Cerebellum (tissue), 4 donors: ENCODE measurements at places on chromosomes 1 and 21.
A peak's percentile ranks its signal among the peaks of the same experiment; 100 is the strongest.

- DNase-seq, result no peak
Observed at GRCh38 chr1:98373056-98373455, 288.5 kb upstream of the SNX7 start.

GRCh38 chr1:203453016-203453415 is 22.6 kb upstream of the PRELP start:
- DNase-seq, result no peak

DNA sequence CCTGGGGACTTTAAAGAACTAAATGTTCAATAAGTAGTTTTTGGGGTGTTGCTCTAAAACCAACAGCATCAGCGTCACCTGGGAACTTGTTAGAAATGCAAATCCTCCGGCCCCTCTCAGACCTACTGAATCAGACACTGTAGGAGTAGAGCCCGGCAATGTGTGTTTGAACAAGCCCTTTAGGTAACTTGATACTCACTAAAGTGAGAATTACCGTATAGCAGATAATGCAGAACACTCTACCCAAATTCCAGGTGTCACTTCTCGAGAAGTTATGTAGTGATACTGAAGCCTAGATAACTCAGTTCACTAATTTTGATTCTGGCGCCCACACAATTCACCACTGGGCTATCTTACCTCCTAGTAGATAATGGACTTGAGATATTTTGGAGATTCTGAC is 3.7 kb upstream of the DPT start:
- no peak for DNase-seq

GRCh38 chr1:10561955-10562354 is 87.2 kb downstream of the PEX14 start:
- no peak for DNase-seq

- DNase-seq, result no peak
Observed at GRCh38 chr1:231949277-231950091, 322.9 kb downstream of the DISC1 start.

GRCh38 chr1:186026946-186027345 is 292.8 kb downstream of the HMCN1 start:
- no peak for DNase-seq

DNA sequence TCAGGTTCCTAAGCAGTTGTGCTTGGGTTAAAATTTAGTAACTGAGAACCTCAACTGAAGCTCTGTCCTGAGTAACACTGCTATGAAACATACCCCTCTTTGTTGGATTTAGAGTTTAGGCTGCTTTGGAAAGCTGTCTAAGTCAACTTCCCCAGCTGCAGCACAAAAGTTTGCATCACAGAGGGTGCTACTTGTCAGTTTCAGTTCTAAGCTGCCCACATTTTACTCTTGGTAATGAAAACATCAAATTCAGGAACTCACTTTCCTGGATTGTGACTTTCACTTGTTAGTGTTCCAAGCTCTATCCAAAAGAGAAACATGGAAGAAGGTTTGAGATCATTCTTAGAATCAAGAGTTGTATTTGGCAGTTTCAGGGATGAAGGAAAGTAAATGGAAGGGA is 191.7 kb upstream of the NFIA start:
- DNase-seq, result no peak

GRCh38 chr21:29307718-29308455 is 9.2 kb downstream of the BACH1 start:
- no peak for DNase-seq

DNA sequence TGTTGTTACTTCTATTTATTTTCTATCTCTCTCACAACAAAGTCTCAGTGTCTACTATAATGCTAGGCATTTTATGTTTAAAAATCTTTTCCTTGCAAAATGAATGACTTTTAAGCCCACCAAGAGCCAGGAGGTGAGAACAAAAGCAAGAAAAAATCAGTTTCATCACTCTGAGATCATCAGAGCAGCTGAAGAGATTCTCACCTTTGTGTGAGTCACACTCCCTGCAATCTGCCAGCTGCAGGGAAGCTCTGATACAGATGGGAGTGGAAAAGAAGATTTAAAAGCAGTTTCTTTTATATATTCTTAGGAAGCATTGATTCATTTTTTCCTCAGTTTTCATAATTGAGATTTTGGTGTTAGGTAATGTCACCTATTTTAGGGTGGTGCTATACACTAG is 107.6 kb downstream of the LHX9 start:
- DNase-seq, result no peak

GRCh38 chr1:231093156-231093922 is 53.3 kb upstream of the FAM89A start:
- DNase-seq, result peak; percentile 43

- DNase-seq, result no peak
Observed at GRCh38 chr1:107342316-107342715, 201.5 kb downstream of the NTNG1 start.

DNA sequence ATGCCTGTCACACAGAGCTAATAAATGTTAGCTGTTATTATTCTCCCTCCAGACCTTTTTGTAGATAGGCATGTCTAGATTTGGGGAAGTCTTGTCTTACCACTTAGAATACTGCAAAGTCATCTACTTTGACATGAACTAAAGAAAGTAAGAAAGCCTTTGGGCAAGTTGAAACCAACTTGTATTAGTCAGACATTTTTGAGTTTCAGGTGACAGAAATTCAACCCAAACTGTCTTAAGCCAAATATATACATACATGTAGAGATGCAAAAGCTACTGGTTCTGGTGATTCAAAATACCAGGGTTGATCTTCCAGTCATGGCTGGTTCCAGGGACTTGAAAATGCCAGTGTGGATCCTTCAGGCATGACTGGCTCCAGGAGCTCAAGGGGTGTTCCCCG is 276.8 kb upstream of the TMEM51 start:
- no peak for DNase-seq

GRCh38 chr1:209484429-209484828 is 99.1 kb upstream of the CAMK1G start:
- no peak for DNase-seq

DNA sequence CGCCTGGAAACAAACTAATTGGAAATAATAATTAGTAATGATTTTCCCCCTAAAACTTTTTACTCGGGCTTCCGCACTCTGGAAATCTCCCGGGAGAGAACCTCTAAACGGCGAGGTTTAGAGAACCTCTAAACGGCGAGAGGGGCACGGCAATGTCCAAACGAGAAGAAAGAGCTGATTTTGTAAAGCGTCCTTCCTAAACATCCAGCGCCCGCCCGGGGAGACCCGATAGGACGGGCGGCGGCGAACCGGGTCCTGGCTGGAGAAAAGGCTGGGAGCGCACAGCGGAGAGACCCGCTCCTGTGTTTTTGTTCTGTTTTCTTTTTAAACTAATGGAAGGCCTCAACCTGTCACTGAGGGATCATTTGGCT is 1.6 kb downstream of the PAX7 start:
- no peak for DNase-seq

DNA sequence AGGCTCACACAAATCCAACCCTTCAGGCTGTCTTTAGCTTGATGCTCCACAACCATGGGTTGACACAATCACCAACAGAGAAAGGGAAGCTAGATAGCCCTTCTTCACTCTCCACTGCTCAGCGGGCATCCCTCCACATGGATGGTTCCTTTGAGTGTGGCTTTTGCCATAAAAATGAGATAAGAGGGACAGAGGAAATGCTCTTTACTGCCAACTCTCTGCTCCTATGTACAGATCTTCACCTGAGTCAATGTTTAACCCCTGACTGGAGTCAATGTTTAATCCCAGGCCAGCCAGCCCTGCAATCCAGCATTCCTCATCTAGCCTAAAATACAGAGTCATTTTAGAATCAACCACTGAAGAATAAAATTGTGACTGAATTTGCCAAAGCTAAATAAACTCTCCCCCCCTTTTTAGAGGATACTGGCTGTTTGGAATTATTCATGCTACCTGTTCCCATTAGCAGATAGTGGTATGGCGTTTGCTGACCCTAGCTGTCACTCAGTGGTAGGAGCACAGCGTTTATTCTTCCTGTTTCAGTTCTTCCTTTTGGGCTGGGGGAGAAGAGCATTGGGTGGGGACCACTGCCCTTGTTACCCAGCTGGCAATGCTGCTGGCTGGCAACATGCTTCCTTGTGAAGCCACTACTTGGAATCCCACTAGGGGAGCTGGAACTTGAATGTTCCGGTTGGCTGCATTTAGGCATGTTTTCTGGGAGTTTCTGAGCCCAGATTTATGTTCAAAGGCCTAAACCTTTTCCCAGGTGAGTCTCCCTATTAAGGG is 5.2 kb upstream of the PIGR start:
- no peak for DNase-seq

DNA sequence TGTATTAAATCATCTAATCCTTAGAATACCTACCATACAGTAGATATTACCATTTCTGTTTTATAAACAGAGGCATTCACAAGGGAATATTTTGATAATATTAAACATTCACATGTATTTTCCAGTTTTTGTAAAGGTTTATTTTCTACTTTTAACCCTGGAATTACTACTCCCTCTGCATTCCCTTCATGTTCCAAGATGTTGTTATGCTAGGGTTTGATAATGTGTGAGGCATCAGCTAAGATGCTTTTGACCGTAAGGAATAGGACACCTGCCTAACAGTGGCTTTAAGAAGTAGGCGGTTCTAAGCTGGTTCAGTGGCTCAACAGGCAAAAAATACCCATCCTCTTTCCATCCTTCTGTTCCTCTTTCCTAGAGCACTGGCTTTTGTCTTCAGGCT is 131.9 kb upstream of the USP24 start:
- DNase-seq, result no peak

DNA sequence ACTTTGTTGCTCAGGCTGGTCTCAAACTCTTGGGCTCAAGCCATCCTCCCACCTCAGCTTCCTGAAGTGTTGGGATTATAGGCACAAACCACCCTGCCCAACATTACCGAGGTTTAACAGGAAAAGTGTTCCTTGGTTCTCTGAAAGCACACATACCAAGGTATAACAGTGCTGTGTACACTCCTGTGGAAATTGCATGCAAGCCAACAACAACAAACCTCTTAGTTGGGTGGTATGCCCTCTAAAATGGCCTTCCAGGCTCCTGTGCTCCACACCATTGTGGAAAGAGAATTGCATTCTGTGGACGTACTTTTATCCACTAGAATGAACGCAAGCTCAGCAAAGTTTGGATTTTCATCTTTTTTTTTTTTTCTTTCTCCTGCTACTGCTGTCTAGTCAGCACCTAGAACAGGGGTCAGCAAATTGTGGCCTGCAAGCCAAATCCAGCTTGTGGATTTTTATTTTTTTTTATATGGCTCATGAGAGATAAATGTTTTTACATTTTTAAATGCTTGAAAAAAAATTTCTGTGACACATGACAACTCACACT is 192.2 kb upstream of the TNR start:
- no peak for DNase-seq

DNA sequence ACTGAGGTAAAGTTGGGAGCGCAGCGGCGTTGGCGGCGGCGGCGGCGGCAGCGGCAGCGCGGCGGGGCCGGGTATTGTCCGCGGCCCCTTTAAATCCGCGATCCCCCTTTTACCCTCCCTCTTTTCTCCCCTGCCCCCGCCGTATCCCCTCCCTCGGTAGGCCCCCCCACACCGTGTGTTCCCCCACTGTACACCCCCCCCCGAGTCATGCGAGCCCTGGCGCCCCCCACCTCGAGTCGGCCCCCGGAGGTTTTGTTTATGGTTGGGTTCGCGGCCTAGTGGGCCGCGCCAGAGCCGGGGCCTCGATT is 169 bp downstream of the UBAP2L start:
- no peak for DNase-seq

- DNase-seq, result no peak
Observed at GRCh38 chr1:38611664-38612211, 247.8 kb downstream of the RRAGC start.

GRCh38 chr1:84086189-84086588 is 57.9 kb upstream of the PRKACB start:
- no peak for DNase-seq

DNA sequence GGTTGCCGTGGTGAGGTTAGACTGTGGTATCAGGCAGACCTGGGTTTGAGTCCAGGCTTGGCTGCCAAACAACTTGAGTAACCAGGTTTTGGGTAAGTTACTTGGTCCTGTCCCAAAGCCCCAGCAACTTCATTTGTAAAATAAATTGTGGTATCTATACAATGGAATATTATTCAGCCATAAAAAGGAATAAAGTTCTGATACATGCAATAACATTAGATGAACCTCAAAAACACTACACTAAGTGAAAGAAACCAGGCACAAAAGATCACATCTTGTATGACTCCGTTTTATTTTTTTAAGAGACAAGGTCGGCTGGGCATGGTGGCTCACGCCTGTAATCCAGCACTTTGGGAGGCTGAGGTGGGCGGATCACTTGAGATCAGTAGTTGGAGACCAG is 16.4 kb upstream of the MIXL1 start:
- no peak for DNase-seq

DNA sequence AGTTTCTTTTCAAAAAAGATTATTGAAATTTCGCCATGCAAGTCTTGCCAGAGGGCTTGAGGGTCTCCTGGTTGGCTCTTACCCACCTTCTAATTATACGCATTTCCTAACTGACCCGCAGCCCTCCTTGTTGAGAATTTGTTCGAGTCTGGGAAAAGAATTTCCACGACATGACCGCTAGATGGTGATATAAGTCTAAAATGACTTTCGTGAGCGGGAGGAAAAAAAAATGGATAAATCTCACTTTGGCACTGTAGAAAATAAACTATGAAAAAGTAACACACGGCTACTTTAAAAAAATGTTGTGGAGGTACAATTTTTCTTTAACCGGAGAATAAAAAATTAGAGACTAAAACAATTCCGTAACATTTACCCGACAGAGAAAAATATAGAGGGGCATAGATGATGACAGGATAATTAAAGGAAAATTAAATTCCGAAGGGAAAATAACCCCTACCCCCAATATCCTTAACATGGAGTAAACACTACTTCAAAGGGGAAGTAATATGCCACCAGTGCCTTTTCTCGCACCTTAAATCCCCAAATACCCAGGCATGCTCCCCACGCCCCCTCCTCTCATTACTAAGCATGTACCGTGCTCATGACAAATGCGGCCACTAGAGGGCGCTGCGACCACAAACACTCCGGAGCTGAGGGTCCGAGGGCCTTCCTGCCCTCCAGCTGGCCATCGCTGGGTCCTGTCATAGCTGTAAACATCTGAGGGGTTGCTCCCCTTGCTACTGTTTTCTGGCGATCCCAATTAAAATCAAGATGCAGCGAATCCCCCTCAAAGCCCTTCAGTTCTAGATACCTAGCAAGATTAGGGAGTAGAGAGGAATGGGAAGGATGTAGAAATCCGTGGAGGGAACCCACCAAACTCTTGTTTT is 266.9 kb downstream of the ASTN1 start:
- peak; percentile 60 for DNase-seq

- peak; percentile 94 for DNase-seq
Observed at GRCh38 chr21:33229784-33230544, at the start of gene IFNAR2. Gene IFNAR2, plus strand, starts transcription at chr21:33229938. Its CDS starts 11,985 bp downstream, at chr21:33241923.

- DNase-seq, result no peak
Observed at GRCh38 chr1:175600721-175601440, 142.5 kb downstream of the TNR start.

GRCh38 chr1:10361515-10361914 is 37.3 kb upstream of the PGD start:
- DNase-seq, result no peak
